ENCODE measurements at places on chromosomes 7 and 10.

DNA sequence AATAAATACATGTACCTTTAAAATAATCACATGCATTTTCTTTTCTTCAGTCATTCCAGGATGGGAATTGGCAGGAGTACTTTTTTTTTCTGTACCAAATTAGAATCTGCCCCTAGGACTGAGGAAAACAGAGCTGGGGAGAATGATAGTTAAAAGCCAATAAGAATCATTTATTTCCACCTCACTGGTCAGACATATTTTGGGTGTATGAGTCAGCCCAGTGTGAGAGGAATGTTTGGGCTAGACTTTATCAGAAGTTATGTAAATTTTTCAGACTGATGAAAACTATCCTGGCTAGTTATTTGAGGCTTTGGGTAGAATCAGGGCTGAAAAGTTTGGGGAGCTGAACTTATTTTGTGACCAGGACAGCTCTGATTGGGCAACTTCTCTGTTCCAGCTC lies 303.1 kb upstream of the NPSR1 start:
- no peaks in the 10 kb centered on the region for H3K36me3 ChIP-seq
- no peak overlapping the region for H3K4me3 ChIP-seq
- DNase-seq: no peak
- H3K27me3 ChIP-seq: no peaks in the 10 kb centered on the region
- H3K4me1 ChIP-seq: no peaks in the 10 kb centered on the region

DNA sequence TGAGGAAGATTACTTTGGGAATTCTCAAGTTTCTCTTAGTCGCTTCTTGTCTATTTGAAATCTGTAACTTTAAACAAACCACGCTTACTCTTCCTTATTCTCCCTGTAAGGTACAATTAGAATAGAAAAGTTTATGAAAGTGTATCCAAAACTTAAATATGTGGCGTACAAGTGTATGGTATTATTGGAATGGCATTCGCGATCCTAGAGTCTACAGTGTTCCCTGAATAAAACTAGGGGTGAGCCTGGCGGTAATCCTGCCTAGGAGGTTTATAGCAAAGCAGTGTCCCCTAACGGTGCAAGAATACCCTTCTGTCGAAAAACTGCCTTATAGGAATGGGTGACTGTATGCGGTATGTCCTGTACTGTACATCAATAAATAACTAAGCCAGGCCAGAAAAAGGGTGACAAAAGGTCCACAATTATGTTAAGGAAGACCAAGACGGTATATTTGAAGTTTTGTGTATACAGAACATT lies 1.2 kb downstream of the TASOR2 start:
- H3K36me3 ChIP-seq: peaks cover 5% of the 10 kb centered on the region
- H3K4me1 ChIP-seq: peaks cover 63% of the 10 kb centered on the region
- no peaks in the 10 kb centered on the region for H3K27me3 ChIP-seq

GRCh38 chr10:122263971-122264370 lies 7.1 kb upstream of the BTBD16 start:
- H3K27ac ChIP-seq: no peak overlapping the region
- no peaks in the 10 kb centered on the region for H3K4me1 ChIP-seq
- peaks cover 28% of the 10 kb centered on the region for H3K27me3 ChIP-seq
- no peak overlapping the region for H3K4me3 ChIP-seq
- no peak for DNase-seq

DNA sequence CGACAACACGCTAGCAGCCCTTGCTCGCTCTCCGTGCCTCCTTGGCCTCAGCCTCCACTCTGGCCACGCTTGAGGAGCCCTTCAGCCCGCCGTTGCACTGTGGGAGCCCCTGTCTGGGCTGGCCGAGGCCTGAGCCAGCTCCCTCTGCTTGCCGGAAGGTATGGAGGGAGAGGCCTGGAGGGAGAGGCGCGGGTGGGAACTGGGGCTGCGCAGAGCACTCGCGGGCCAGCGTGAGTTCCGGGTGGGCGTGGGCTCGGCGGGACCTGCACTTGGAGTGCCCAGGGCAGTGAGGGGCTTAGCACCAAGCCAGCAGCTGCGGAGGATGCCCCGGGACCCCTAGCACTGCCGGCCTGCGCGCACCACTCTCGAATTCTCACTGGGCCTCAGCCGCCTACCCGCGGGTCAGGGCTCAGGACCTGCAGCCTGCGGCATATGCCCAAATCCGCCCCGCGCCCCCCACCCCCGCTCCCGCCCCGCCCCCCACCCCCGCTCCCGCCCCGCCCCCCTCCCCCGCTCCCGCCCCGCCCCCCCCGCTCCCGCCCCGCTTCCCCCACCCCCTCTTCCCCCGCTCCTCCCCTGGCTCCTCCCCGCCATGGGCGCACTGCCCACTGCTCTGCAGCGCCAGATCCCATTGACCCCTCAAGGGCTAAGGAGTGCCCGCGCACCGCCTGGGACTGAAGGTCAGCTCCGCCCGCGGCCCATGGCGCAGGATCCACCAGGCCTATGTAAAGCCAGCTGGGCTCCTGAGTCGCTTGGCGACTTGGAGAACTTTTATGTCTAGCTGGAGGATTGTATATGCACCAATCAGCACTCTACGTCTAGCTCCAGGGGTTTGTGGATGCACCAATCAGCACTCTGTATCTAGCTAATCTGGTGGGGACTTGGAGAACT lies 15.9 kb upstream of the ACBD5 start:
- H3K4me1 ChIP-seq: peaks cover 30% of the 10 kb centered on the region
- H3K4me3 ChIP-seq: peak overlapping the region; percentile 12
- DNase-seq: no peak
- H3K27ac ChIP-seq: no peak overlapping the region

DNA sequence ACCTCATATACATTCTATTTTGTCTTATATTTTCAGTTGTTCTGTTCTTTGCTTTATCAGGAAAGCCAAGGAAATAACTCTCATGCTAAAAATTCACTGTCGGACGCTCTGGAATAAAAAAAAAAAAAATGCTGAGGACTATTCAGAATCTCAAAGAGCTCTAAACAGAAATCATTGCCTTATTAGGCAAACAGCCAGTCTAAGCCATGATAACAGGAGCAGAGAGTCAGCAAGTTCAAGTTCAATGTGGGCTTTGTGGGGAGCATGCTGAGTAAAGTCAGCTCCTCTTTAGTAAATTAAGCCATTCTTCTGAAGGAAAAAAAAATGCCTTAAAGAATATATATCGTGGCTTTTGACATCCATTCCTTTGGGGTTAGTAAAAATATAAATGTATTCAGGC lies 13.6 kb upstream of the FAM13C start:
- no peak overlapping the region for H3K4me3 ChIP-seq
- H3K27ac ChIP-seq: no peak overlapping the region
- no peaks in the 10 kb centered on the region for H3K27me3 ChIP-seq
- H3K36me3 ChIP-seq: no peaks in the 10 kb centered on the region
- H3K4me1 ChIP-seq: no peaks in the 10 kb centered on the region
- no peak for DNase-seq

- no peak overlapping the region for H3K27ac ChIP-seq
- peaks cover 2% of the 10 kb centered on the region for H3K27me3 ChIP-seq
- no peaks in the 10 kb centered on the region for H3K4me1 ChIP-seq
- no peak overlapping the region for H3K4me3 ChIP-seq
Measured at GRCh38 chr10:128704716-128705115, 578.5 kb upstream of the MKI67 start.

GRCh38 chr10:33889371-33889770 lies 554.9 kb upstream of the NRP1 start:
- no peaks in the 10 kb centered on the region for H3K4me1 ChIP-seq
- no peaks in the 10 kb centered on the region for H3K36me3 ChIP-seq
- H3K27ac ChIP-seq: no peak overlapping the region
- DNase-seq: no peak
- H3K4me3 ChIP-seq: no peak overlapping the region

- H3K27ac ChIP-seq: no peak overlapping the region
- H3K27me3 ChIP-seq: peaks cover 13% of the 10 kb centered on the region
- no peaks in the 10 kb centered on the region for H3K36me3 ChIP-seq
- H3K4me3 ChIP-seq: no peak overlapping the region
- no peak for DNase-seq
Measured at GRCh38 chr10:7696545-7696944, 6.6 kb upstream of the ITIH2 start.

DNA sequence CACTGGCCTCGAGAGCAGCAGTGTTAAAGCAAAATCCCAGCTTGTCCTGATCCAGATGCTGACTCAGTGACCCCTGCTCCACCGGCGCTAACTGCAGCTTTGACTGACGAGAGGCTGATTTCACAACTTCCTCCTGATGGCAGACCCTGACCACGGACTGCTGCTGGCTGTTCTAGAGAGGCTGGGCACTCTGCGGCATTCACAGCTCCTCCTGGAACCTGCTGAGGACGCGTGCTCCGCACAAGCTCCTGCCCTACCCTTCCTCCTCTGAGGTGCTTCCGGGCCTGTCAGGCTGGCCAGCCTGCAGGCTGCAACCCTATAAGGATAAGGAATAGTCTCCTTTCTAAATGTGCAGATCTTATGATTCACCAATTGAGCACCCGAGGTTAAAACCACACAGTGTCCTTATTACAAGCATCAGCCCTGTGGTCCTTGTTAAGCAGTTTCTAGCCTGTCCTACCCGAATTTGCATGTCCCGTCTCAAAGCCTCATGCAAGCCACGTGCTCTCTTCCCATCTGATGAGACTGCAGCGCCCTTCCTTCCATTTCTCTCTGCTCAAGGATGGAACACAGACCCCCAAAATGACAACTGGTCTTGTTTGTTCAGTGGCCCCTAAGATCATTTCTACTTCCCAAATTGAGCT lies 35.5 kb upstream of the NCAPG2 start:
- peaks cover 40% of the 10 kb centered on the region for H3K36me3 ChIP-seq
- peaks cover 2% of the 10 kb centered on the region for H3K4me1 ChIP-seq
- H3K4me3 ChIP-seq: no peak overlapping the region

- H3K27ac ChIP-seq: no peak overlapping the region
- H3K27me3 ChIP-seq: peaks cover 5% of the 10 kb centered on the region
- H3K4me3 ChIP-seq: no peak overlapping the region
- no peaks in the 10 kb centered on the region for H3K36me3 ChIP-seq
Measured at GRCh38 chr7:114539575-114539974, 125.0 kb downstream of the FOXP2 start.
